ENCODE measurements at places on chromosomes 3 and 15. TPM values are rescaled to one million over a fixed set of nuclear protein-coding genes. Genes with fewer than 3 reads are reported as not detected.

GRCh38 chr3:156321945-156322344 is 201.6 kb downstream of the KCNAB1 start:
- no peak for DNase-seq

DNA sequence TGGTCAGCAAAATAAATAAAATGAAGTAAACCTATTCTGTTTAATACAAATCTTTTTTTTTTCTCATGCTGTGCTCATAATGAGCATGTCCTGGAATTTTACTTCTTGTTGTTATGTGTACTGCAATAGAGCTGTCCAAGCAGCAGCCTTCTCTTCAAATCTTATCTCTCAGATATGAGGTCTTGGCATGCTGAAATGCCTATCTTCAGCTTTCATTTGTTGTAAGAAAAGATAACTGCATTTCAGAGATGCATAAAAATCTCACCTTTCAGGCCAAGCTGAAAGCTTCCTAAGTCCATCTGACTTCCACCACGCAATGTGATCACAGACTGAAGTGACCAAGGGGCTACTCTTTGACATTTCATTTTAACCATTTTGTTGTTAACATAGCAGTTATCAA is 43.5 kb upstream of the LRRC3B start:
- no peak for DNase-seq

DNA sequence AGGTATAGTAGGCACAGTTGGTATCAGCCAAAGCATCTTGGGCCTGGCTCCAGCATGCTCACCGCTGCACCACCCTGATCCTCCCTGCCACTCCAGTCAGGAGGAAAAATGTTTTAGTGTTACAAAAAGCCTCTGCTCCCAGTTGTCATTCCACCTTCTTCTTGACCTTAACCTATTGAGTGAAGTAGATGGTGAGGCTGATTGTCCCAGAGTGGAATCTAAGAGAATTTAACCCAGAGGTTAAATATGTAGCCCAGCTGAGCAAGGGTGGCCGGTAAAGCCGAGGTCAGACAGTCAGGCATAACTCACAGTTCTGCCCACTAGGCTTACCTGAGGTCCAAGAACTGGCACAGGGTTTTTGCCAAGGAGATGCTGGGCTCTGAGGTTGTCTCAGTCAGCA is 30.7 kb upstream of the TNIK start:
- no peak for DNase-seq

DNA sequence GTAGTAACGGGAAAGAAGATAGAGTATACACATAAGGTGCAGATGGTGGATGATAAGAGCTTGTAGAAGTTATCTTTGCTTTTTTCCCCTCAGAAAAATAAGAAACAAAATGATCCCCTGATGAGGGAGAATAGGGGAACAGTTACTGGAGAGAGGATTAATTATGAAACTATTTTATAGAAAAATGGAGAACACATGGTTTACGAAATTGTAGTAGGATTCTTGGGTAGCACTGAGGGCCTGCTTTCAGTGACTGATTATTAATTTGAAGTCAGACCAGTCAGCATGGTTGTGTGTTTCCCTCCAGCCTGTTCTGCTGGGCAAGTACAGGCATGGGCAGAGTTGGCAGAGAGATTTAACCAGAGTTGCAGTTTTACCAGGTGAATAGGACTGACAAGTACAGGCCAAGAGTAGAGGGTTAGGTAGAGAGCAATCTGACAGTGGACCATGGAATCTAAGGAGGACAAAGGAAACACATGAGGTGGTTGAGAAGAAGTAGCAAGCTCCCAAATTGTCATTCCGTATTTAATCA is 5.9 kb downstream of the SLC49A4 start:
- DNase-seq = no peak

DNA sequence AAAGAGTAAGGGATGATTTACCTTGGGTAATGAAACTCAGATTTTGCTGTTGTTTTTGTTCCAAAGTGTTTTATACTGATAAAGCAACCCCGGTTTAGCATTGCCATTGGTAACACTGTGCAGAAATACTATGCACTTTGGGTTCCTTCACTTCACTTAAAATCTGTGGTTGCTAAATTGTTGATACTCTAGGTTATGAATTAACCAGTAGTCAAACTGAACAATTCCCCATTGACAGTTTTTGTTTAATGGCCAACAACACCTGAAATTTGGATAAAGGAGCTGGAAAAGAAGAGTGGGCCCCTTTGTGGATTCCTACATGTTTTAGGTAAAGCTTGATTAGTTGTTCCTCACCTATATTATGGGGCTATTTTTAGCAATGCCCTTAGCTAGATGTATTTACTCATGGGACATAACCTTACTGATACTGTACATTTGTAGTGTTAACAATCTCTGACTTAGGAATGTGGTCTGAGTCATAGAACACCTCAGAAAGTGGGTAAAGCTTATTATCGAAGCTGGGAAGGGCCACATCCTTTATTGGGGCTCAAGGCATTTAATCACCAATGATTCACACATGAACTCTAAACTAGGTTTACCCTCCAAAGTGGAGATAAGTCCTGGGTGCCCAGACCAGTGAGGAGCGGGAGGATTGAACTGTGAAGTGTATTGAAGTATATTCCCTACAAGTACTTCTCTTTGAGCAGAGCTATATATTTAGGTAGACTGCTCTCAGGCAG is 29.5 kb upstream of the THRB start:
- no peak for DNase-seq

DNA sequence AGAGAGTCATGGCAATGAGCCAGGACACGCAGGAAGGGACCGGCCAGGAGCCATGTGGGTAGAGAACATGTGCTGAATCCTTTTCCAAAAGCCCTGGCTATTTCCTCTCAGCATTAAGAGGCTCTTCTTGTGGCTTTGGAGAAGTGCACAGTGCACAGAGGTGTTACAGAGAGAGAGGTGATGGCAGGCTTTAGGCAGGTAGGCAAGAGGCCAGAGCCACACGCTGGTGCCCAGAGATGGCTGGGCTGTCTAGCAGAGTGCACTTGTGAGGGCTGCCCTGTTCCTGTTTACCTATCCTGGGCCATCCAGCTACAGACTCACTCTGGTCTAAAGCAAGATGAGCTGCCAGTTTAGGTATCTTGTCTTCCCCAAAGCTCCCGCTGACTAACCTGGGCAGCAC is 402.6 kb downstream of the OCA2 start:
- DNase-seq = no peak

GRCh38 chr15:25228261-25228660 is 210.6 kb downstream of the UBE3A start:
- no peak for DNase-seq

- DNase-seq = no peak
These were observed 17.8 kb upstream of the IQCF6 start for GRCh38 chr3:51796854-51797253.

GRCh38 chr3:195224980-195225580 is 45.9 kb downstream of the XXYLT1 start:
- DNase-seq = no peak

The GOLGA6L10 gene
- 0.12 TPM for total RNA-seq

The OXSR1 gene
- 24.4 TPM for total RNA-seq

The NTRK3 gene
- 4.4 TPM for total RNA-seq

The FGD5 gene
- total RNA-seq = 1.1 TPM

The PPP1R14D gene
- not detected for total RNA-seq

The PLA1A gene
- total RNA-seq = 0.07 TPM

Measured in cardiac muscle cell (in vitro differentiated cells and primary cell).